ENCODE measurements at places on chromosomes 13 and 19.
A peak's percentile ranks its signal among the peaks of the same experiment; 100 is the strongest.

DNA sequence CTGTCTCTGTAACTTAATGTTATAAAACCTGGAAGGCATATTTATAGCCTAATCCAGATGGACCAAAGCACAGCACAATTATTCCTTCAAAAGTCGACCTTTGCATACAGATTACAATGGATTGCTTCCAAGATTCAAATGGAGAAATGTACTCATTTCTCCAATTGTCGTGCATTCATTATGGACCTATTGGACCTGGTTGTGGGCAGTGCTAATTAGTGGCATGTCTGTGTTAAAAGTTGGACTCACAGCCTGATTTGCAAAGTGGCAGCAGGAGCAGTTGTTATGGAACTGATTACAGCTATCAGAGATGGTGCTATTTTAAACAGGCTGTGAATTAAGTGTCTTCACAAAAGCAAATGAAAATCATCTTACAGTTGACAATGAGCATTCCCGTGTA lies 1529.3 kb upstream of the SLC10A2 start:
- no peak for DNase-seq

GRCh38 chr19:3012621-3013262 lies 16.3 kb downstream of the TLE2 start:
- DNase-seq, result no peak

DNA sequence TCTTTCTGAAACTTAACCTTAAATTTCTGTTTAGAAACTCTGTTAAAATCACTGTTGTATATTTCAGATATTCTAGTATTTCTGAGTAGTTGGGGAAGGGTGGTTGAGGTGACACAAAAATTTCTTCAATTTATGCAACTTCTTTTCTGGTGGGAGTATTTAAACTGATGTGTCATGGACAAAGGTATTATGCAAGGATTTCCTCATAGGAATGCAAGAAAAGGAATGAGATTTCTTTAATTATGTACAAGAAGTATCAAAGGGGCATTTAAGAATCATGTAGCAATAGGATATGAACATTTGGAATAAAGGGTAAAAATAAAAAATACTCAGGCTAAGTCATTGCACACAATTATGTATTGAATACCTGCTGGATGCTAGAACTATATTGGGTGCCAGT lies 575.8 kb upstream of the KLF12 start:
- no peak for DNase-seq

DNA sequence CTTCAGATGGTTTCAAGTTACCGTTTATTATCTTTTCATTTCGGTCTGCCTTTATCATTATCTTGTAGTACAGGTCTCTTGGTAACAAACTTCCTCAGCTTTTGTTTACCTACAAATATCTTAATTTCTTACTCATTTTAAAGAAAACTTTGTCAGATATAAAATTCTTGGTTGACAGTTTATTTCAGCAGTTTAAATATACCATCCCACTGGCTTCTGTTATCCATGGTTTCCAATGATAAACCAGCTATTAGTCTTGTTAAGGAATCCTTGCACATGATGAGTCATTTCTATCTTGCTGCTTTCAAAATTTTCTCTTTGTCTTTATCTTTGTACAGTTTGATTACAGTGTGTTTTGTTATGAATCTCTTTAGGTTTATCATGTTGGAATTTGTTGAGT lies 308.3 kb upstream of the SPRY2 start:
- DNase-seq, result no peak

GRCh38 chr13:110681868-110682550 lies 23.9 kb downstream of the CARS2 start:
- DNase-seq, result no peak

- DNase-seq, result no peak
Observed at GRCh38 chr19:16398530-16399249, 73.1 kb downstream of the EPS15L1 start.

GRCh38 chr13:42388326-42388725 lies 116.4 kb downstream of the AKAP11 start:
- DNase-seq, result no peak

- no peak for DNase-seq
Observed at GRCh38 chr19:32458500-32459123, 53.0 kb downstream of the DPY19L3 start.

DNA sequence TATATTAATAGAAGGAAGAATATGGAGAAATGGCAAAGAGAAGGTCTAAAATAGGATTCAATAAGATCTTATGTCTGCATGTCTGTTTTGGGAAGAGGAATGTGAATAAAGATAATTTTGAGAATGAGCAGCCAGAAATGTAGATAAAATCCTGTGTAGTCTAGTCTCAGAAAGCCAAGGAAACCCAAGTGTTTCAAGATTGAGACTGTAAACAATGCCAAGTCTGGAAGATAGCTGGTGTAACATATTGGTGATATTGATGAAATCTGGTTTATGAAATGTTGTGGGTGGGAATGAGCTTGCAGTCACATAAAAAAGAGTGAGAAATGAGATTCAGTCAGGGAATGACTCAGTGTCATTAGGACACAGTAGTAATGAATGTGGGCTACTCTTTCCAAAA lies 1180.3 kb upstream of the PCDH20 start:
- no peak for DNase-seq

DNA sequence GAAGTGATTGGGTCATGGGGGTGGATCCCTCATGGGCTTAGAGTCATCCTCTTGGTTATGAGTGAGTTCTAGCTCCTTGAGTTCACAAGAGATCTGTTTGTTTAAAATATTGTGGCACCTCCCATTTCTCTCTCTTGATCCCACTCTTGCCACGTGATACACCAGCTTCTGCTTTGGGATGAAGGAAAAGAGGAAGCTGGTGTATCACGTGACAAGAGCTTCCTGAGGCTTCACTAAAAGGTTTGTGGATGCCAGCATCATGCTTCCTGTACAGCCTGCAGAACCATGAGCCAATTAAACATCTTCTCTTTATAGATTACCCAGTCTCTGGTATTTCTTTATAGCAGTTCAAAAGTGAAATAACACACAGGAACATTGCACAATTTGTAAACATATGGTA lies 352.5 kb upstream of the ATXN8OS start:
- no peak for DNase-seq

- peak; percentile 79 for DNase-seq
Observed at GRCh38 chr19:14048443-14049153, 13.3 kb downstream of the PALM3 start.

- DNase-seq, result peak; percentile 64
Observed at GRCh38 chr19:3440082-3440481, 40.2 kb downstream of the SMIM24 start.

DNA sequence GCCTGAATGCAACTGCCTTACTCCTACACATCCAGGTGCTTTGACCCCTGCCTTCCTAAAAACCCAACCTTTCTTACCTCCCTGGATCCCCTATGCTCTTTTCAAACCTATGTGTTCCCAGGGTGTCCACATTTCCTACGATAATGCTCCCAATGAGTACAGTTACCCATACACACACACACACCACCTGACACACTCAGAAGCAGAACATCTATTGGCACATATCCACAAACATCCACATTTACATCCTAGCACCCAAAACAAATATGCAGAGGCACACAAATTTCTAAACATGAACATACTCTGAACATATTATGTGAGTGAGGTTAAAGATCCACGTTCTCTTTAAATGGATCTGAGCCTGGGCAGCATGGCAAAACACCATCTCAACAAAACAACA lies 22.4 kb upstream of the PLAUR start:
- DNase-seq, result no peak

DNA sequence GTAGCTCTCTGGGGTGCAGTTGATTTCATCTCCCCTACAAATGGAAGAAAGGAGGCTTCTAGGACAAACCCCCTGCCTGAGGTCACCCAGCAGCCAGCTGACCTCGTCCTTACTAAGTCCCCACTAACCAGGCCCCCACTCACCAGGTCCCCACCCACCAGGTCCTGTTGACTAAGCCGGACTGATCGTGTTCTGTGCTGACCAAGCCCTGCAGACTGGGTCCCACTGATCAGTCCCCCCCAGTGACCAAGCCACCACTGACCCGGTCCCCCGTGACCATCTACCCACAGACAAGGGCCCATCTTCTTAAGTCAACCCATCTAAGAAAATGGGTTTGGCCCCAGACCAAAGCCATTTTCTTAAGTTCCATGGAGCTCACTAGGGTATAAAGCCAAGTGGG lies 36.8 kb upstream of the TPM4 start:
- no peak for DNase-seq
